ENCODE measurements at places on chromosomes 5 and 9.

- DNase-seq, result no peak
Measured at GRCh38 chr5:25515525-25515924, 870.7 kb upstream of the CDH10 start.

DNA sequence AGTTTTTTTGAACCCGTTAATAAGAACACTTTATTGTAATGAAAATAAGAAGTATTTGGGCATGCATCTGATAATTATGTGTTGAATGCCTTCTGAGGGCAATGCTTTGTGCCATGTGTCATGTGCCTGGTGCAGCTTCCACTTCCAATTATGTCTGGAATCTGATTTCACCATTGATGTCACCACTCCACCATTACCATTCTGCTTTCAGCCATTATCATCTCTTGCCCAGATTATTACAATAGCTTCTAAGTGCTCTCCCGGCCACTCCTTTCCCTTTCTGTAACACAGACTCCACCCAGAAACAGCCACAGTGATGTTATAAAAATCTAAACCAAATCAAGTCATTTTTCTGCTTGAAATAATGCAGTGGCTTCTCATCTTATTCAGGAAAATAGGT, 171.7 kb downstream of the C9orf152 start:
- DNase-seq, result no peak

DNA sequence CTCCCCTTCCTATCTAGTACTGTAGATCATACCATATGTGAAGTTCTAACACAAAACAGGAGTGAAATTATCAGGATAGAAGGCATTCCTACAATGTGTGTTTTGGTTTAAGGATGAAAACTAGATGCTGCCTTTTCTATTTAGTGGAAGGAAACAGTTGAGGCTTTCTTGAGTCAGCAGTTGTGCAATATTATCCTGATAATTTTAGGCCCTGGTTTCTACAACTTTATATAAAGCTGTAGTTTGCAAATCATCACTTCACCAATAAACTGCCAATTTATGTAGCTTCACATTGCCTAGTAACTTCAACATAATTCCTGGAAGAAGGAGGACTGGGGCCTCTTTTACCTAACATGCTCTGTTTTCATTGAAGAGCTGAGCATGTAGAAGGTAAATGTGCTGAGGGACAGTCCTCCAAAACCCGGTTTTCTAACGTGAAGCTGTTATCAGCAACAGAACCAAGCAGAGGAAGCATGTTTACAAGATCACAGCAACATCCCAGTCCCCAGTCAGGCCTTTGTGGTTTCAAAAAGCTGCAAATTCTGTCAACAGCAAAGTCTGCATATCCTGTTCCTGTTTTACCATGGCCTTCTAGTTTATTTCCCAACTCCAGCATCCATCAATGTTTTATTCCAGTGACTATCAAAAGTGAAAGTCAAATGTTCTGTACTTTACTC, 513.4 kb upstream of the MEF2C start:
- DNase-seq, result peak; percentile 84

DNA sequence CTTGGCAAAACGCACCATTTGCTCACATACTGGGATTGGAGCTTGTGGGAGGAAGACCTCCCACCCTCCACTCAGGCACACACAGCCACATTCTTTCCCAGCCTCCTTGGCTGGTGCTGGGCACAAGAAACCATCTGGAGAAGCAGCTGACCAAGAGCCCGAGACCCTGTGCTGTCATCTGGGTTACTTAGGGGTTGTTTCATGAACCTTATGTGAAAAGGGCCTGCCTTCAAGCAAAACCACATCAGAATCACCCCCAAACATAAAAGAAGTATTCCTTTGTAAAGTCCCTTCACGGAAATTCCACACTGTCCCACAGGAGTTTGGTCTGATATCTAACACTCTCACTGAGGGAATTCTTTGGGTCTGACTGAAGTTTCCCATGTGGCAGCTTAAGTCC, 172.1 kb downstream of the NR3C1 start:
- no peak for DNase-seq

DNA sequence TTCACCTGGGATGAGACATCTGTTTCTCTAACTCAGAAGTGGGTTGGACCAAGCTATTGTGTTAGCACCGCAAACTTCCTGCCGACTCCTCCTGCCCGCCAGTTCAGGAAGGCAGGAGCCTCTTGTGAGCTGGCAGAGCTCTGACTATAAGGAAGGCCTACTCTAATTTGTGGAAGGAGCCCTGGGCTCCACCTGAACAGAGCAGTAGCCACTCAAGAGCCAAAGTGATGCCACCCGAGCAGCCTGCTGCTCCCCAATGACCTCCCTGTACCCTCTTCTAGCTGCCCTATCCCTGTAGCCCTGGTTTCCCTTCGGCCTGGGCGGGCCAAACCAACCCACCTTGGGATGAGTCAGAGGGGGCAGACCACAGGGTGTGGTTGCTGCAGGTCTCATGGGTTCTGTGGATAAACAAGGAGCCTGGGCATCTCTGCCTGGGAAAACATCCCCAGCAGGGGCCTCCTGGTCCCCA, 81.6 kb downstream of the PSD2 start:
- DNase-seq, result no peak

DNA sequence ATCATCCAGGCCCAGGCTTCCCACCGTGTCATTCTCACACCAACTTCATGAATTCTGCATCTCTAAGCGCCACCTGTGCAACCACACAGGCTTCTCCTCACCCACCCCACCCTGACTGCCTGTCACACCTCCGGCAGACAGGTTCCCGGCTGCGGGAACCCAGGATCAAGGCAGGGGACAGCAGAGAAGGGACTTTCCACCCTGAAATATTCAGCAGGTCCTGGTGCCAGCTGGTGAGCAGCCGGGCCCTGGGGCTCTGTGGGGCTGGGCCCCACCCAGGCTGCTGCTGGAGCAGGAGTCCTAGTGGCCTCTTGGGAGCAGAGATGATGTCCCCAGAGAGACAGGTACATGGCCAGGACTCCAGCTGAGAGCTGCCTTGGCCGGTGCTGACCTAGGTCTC, 12.7 kb downstream of the ANXA6 start:
- DNase-seq, result no peak

- DNase-seq, result peak; percentile 85
Measured at GRCh38 chr9:73149371-73150067, 2.1 kb upstream of the ANXA1 start.

GRCh38 chr5:174837919-174838902, 113.8 kb downstream of the MSX2 start:
- no peak for DNase-seq

DNA sequence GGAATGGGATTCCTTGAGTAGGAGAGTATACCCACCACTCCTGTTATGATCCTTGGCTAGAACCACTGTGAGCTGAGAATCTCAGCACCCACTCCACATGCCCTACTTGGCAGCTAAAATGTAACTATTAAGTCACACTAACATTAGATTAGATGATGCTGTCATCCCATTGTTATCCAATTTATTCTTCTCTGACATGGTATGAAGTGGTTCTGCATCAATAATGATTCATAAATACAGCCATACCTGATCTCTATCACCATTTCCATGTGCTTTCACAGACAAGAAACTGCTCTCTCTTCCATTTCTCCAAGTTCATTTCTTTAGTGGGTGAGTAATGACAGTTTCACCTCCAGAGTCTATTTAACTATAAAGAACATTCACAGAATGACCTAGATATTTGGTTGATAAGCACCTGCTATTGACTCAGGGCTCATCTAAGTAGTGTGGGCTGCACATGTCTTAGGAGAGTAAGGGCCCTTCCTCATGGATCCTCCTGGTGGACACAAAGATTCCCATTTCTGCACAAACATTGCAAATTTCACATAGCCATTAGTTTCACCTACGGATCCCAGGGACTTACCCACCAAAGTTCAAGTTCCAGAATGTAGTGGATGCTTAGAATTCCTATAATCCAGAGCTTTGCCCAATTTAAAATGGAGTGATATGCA, 187.9 kb downstream of the EBF1 start:
- DNase-seq, result no peak

DNA sequence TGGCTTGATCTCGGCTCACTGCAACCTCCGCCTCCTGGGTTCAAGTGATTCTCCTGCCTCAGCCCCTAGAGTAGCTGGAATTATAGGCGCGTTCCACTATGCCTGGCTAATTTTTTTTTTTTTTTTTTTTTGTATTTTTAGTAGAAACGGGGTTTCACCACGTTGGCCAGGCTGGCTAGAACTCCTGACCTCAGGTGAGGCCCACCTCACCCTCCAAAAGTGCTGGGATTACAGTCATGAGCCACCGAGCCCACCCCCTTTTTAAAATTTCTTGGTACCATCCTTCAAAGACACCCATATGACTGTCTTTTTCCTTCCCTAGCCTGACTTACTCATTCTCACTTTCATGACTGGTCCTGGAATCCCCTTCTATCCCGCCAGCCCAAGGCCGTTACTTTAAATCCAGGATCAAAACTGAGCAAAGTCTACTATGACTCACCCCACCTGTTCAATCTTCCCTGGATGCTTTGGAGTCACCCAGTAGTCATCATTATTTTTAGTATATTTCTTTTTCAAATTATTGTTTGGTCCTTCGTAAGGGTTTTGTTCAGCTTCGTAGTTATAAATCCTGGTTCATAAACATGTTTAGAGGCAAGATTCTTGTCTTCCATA, 1.2 kb upstream of the TBCA start:
- no peak for DNase-seq

DNA sequence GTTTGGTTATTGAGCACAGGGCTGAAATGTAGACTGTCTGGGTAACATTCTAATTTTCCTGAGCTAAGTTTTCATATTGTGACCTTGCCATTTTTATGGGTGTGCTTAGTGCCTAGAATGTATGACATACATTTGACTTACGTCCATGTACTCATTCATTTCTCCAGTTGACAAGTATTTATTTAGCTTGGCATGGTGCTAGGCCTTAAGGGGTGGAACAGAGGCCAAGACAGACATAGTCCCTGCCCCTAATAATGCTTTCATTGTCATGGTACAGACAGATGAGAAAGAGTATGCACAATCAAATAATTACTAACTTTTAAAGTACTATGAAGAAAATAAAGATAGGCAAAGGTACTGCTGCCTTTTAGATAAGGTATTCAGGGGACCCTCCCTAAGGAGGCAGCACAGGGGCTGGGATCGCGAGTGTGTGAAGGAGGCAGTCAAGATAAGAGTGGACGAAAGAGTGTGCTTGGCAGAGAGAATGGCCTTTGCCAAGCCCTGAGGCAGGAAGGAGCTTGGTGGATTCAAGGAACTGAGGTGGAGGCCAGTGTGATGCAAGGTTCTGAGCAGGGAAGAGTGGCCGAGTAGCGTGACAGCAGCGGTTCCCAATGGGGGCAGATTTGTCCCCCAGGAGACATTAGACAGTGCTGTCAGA, 128.0 kb downstream of the PIP5K1B start:
- DNase-seq, result no peak

- DNase-seq, result no peak
Measured at GRCh38 chr5:177336603-177337494, 14.6 kb downstream of the LMAN2 start.
